Stimulated activated CD4-positive, alpha-beta T cell treated with anti-CD3 and anti-CD28 coated beads, Interleukin-4, amount 100 ng/mL, for 1 hour (primary cell): ENCODE measurements at places on chromosomes 12 and 14.

GRCh38 chr12:92278378-92278828 is 132.8 kb upstream of the BTG1 start:
- no peak for DNase-seq

GRCh38 chr14:91257328-91258010 is 13.0 kb upstream of the GPR68 start:
- DNase-seq, result no peak

DNA sequence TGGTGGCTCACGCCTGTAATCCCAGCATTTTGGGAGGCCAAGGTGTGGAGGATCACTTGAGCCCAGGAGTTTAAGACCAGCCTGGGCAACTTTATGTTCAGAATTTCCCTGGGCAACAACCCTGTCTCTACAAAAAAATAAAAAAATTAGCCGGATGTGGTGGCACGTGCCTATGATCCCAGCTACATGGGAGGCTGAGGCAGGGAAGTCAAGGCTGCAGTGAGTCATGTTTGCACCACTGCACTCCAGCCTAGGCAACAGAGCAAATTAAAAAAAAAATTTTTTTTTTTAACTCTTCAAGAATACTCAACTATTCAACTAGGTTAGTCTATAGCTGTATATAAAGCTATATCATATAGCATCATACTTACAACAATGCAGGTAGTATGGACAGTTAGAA is 113.0 kb downstream of the RALGAPA1 start:
- no peak for DNase-seq

DNA sequence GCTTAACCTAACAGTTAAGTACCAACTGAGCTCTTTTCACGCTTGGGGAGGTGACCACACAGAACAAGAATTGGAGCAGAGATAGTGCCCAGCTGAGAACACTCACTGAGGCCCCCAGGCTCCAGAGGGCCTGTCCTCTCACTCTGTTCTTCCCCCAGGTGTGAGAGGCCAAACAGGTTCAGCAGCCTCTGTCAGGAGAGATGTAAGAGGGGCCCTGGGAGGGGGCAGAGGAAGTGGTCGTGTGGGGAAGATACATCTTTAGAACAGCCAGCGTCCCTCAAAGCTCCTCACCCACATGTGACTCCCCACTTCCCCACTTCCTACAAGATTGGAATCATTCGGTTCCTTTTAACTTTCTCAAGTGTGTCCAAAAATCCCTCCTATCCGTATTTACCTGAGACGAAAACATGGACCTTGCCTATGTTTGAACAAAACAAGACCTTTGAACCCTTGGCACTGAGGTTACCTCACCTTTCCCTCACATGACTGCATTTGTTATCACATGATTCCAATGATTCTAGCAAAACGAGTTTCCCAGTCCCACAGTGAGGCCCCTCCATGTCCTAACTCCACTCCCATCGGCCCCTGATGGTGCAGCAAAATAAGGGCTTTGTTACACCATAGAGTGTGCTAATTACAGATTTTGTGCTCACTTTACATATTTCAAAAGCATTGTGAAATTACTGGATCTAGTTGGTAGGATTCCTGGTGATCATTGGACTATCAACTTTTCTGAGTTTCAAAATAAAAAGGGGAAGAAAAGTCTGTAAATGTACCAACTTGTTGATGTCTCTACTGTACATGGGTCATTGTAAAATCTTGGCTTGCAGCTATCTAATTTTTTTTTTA is 40.0 kb upstream of the PAPOLA start:
- no peak for DNase-seq

GRCh38 chr14:85442996-85443395 is 86.9 kb upstream of the FLRT2 start:
- DNase-seq, result no peak

DNA sequence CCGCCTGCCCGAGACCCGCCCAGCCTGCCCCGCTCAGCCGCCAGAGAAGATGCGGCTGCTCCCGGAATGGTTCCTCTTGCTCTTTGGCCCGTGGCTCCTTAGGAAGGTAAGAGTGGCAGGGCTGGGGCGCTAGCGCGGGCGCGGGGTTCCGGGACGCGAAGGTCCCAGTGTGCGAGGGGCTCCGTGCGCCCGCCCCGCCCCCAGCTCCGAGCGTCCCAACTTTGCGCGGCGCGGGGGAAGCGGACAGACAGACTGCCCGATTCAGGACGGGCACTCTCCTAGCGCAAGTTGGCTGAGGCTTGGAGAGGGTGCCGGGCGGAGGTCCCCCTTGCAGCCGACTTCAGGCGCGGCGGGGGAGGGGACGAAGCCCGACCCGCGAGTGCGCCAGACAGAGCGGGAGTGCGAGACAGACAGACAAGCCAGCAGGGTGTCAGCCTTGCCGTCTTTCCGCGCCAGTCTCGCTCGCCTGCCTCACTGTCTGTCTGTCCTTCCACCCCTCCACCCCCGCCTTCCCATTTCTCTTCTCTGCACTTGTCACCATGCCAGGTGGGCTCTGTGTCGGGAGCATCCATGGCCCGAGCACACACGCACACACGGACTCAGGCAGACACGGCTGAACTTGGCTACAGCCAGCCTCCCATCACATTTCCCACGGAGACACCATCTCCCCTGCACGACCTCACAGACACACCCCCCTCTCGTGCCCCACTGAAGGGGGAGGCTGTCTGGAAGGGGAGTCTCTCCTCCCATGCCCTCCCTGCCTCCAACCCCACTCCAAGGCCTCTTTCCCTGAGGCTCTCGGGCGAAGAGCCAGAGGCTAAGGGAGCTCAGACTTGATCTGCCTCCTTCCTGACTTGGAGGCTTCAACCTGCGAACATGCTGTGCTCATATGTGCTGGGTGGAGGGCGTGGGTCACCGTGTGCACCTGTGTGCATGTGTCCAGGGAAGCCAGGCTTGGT is 606 bp downstream of the NXPH4 start:
- DNase-seq, result no peak

- no peak for DNase-seq
These were observed 126.8 kb upstream of the USP15 start for GRCh38 chr12:62133440-62133839.

GRCh38 chr14:64912261-64912660 is 2.0 kb upstream of the CHURC1 start:
- DNase-seq, result no peak

GRCh38 chr12:49696723-49697122 is 10.5 kb downstream of the FMNL3 start:
- no peak for DNase-seq

GRCh38 chr12:62192180-62192902 is 67.9 kb upstream of the USP15 start:
- peak; percentile 20 for DNase-seq

GRCh38 chr14:91380610-91381371 is 36.8 kb downstream of the CCDC88C start:
- no peak for DNase-seq

GRCh38 chr12:107818984-107819383 is 44.5 kb downstream of the ASCL4 start:
- DNase-seq, result no peak

- no peak for DNase-seq
These were observed 27.1 kb upstream of the MTERF2 start for GRCh38 chr12:107014055-107014454.

GRCh38 chr12:58916921-58917511 is 3.3 kb downstream of the LRIG3 start:
- no peak for DNase-seq

DNA sequence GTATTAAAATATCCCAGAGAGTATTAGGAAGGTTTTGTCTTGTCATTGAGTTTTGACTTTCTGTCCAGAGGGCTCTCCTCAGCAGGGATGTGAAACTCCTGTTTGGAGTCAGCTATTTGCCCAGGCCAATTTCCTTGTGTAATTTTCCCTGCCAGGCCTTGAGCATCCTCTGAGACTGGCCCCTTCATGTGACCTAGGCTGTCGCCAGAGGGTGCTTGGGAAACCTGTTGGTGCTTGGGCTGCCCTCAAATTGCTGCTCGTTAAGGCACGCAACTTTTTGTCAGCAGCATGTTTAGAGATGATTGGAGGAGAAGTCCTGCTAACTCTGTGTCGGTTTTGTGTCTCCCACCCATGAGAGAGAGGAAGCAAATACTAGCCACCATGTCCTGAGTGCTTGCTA is 39.1 kb downstream of the IQSEC3 start:
- no peak for DNase-seq

- no peak for DNase-seq
These were observed 25.2 kb downstream of the DHRS4L2 start for GRCh38 chr14:24013654-24014514.

DNA sequence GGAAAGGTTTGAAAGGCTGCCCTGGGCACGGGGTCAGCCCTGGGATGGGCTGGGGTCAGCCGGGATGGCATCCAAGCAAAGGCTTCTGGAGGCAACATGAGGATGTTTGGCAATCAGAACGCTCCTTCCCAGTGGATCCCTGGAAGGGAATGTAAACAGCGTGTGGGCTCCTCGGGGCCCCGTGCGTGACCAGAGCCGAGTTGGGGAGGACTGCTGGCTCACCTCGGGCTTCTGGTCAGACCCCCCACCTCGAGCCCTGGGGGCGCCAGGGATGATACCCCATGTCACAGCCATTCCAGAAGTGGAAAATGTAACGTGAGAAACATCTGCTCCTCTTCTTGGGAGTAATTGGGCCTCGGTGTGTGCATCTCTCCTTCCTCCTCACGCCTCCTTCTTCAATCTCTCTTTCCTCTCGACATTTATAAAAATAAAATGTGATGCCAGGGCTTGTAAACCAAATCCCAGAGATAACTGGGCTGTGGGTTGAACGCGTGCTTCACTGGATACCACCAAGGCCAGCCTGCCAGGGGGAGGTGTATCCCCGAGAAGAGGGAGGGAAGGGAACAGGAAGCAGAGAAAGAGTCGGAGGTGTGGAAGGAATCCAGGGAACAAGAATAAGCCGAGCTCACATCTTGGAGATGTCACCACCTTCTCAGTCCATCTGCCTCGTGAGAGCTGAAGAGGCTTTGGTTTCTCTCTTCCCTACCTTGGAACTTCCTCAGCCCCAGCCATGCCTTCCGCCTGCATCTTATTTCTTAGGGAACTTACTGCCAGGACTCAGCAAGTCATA is 144.8 kb downstream of the NUAK1 start:
- DNase-seq, result no peak

- no peak for DNase-seq
These were observed 65.3 kb downstream of the IQSEC3 start for GRCh38 chr12:131732-132495.

DNA sequence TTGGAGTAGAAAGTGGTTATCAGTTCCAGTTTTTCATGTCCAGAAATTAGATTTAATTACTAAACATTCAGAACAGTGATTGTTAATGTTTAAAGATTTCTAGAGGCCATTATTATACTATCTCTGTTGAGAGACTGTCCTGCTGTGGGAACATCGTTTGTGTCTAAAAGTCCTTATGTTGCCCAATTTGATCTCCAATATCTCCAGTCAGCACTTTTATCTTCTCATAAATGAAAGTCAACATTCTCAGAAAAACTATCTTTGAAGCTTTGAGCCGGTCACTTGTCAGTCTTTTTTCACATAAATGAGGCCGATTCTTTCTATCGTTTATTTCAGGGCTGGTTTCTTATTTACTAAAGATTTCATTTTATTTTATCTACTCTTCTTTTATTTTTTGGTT is 90.8 kb upstream of the NPAS3 start:
- no peak for DNase-seq

- DNase-seq, result no peak
These were observed 172.1 kb downstream of the TTC7B start for GRCh38 chr14:90643982-90644670.

DNA sequence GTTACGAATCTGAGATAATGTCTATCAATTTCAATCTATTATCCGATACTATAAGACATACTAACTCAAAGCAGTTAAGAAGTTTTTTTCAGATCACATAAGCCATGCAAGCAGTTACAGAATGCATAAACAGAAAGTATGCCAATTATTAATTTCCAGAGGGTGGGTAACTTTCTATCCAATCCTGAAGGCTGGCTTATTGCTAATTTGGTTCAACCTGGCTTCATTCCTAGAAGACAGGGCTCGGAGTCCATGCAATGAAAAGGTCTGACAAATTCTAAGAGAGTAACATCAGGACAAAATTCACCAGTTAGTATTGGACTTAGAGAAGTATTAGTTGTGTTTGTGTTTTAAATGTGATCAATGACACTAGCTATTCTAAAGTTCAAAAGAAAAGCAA is 15.0 kb downstream of the FERMT2 start:
- no peak for DNase-seq

DNA sequence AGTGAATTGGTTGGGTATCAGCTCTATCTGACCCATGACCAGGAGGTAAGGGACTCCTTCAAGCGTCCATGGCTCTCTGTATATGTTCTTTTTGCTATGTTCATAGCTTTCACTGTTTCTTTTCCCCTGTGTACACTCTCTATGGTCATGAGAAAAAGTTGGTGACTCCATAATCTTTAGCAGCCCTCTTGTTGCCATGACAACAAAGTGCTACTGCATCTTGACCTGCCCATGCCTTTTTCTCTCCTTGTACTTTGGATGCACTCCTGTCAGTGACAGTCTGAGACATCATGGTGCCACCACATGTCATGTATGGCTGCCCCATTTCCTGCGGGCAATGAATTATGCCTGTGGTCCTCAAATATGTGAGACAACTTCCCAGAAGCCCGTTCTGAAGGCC is 280.2 kb downstream of the TMEM121 start:
- no peak for DNase-seq

GRCh38 chr12:75760573-75761294 is 249.3 kb upstream of the KRR1 start:
- no peak for DNase-seq

DNA sequence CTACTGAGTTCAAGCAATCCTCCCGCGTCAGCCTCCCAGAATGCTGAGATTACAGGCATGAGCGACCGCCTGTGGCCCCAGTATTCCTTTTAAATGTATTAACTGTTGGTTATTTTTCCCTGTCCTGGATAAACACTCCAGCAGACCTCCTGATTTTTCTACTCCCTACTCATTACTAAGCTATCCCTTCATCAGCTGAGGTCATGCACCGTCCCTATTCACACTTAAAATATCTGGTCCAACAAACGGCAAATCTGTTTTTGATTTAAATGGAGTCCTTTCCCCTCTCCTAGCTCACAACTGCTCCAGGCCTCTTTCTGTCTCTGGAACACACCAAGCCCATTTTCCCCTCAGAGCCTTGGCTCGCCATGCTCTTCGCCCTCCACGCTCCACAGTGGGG is 1003.3 kb upstream of the TMEM132C start:
- DNase-seq, result no peak

- no peak for DNase-seq
These were observed 50.0 kb downstream of the SOCS2 start for GRCh38 chr12:93622485-93622884.

- no peak for DNase-seq
These were observed 142.3 kb upstream of the CPNE8 start for GRCh38 chr12:39047539-39048262.

GRCh38 chr12:53499266-53500141 is at the start of gene MAP3K12:
Gene MAP3K12 (minus strand): TSS chr12:53499458. CDS start chr12:53487391, 12,067 bp downstream.
- peak; percentile 65 for DNase-seq

GRCh38 chr14:81147140-81147897 is 73.4 kb downstream of the GTF2A1 start:
- DNase-seq, result no peak

DNA sequence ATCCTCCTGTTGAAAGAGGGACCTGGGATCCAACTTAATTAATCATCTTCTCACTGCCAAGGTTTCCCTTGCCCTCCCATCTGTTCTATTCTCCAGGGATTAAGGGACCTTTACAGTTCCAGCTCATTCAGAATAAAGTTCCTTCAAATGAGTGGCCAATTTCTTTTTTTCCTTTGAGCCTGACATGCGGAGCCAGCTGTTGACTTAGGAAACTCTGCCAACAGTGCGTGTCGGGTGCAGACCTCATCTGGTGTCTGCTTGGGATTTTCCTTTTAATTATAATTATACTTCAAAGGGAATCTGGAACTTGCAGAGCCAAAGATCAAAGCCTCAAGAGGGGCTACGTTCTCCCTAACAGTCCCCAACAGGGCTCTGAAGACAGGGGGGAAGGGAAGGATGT is 64.8 kb downstream of the CCDC60 start:
- DNase-seq, result no peak
